Activated CD8-positive, alpha-beta memory T cell treated with anti-CD3 and anti-CD28 coated beads for 1 hour (primary cell): ENCODE measurements at places on chromosomes 3 and 15.
A peak's percentile ranks its signal among the peaks of the same experiment; 100 is the strongest.

GRCh38 chr15:83694536-83694935 lies 40.6 kb downstream of the ADAMTSL3 start:
- DNase-seq, result no peak

DNA sequence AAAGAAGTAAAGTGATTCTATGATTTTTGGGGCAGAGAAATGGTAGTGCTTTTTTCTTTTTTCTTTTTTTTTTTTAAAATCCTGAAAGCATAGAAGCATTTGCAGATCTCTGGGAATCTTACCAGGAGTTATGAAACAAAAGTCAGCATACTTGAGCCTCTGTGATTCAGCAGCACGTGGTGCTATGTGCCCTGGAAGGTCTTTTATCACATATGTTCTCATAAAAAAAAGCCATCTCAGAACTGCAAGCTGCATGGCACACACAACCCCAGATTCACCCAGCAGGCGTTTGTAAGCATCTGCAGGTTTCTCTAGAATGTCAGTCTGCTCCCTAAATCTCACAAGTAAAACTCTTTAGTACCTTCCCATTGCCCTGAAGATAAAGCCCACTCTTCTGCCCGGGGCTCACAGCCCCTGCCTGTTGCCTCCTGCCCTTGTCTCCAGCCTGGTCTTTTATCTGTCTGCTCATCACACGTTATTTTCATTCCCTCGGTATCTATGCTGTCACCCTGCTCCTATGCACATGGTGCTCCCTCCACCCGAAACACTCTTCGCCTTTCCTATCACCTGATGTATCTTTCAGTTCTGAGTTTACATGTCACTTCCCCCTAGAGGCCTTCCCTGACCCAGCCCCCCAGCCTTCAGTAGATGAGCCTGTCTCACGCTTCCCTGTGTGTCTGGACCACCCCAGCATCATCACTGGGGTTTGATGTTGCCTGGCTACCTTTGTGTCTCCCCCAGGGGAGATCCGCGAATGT lies 72.4 kb downstream of the CHDH start:
- no peak for DNase-seq

GRCh38 chr15:95911570-95912279 lies 418.8 kb upstream of the NR2F2 start:
- DNase-seq, result no peak

DNA sequence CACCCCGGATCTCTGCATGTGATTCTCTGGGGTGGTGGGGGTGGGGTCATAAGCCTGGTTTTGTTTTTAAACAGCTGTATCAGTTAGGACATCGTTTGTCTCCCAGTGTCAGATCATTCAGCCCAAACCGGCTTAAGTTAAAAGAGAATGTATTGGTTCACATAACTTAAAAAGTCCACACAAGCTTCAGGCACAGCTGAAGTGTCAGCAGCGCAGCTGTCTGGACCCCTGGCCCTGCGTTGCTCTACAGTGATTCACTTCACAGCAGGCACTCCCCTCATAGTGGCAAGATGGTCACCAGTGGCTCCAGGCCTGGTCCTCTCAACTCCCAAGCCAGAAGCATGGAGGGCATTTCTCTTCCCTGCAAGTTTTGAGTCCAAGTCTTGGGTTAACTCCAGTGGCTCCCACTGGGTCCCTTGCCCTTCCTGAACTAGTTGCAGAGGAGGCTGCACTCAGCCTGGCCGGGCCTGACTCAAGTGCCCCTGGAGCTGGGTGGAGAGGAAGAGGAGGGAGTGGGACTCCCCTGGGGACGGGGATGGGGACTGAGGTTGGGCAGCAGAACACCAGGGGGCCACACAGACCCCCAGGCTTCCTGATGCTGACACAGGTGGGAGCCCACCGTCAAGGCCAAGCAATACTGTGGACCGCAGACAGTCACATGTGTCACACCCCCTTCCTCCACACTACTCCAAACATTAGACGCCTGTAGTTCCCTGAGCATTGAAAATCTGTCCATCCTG lies 28.9 kb upstream of the GP9 start:
- DNase-seq, result no peak

GRCh38 chr3:133488785-133489367 lies 84.6 kb upstream of the CDV3 start:
- DNase-seq, result no peak

DNA sequence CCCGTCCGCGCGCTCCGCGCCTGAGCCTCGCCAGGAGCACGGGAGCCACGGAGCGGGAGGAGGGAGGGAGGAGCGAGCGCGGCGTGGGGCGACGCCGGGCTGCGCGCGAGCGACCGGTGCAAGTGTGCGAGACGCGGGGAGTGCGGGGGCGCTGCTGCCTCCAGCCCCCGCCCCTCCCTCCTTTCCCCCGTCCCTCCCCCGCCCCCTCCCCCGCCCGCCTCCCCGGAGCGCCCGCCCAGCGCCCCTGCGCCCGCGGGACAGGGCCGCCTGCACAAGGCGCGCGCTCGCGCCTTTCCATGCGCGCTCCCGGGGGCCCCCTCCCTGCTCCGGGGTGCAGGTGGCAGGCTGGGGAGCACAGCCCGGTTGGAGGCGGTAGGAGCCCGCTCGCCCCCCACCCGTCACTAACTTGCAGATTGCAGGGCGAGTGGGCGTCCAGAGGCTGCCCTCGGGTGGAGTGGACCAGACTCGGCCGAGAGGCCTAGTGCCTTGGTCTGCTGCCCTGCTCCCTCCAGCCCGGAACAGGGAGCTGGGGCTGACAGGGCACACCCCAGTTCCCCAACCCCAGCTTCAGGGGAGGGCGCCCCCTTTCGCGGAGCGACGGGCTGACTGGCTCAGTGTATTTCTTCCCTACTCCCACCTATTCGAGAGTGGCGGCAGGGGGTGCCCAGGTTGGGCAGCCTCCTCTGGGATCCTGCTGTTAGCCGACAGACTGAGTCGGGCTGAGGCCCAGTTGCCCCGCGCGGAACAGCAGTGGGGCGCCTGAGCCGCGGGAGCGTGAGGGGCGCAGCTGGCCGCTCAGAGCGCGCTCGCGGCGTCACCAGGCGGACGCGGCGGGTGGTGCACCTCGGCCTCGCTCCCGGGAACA lies at the start of gene WNT7A:
Gene WNT7A (minus strand): TSS at position 126 of the 865 bp plus-strand sequence. CDS start 255 bp downstream, outside the sequence.
- peak; percentile 40 for DNase-seq

DNA sequence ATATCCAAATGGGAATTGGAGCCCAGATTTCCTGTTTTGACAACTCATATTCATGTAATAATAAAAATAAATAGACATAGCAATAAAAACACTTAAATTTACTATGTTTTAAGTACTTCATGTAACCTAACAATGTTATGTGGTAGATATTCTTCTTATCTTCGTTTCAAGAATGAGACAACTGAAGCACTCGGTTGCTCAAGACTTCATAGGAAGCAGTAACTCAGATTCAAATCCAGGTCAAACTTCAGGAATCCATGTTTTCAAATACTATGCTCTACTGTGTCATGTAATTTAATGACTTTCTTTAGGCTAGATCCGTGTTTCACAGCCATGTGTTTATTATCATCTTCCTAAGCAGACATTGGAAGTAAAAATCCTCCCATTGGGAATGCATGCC lies 492.2 kb downstream of the CNTN3 start:
- DNase-seq, result no peak
